Right cardiac atrium (tissue), 5 donors: ENCODE measurements at places on chromosomes 3 and 15. TPM values are rescaled to one million over a fixed set of nuclear protein-coding genes. Genes with fewer than 3 reads are reported as not detected.
A peak's percentile ranks its signal among the peaks of the same experiment; 100 is the strongest.

NPAP1 gene
- total RNA-seq: 0.03 TPM

DNA sequence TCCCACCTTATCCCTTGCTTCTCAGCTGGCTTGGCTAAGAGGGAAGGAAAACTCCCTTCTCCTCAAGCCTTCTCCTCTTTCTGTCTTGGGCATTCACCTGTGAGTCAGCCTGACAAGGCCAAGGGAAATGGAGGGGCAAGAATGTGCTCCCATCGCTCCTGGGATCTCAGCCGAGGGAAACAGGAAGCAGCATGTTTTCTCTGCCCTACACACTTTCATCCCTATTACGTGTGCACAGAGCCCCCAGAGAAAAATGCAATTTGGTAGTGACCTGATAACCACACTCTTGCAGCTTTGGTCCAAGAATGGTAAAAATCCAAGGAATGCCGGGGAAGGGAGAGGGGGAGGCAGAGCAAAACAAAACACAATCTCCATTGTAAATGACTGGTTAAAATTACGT lies 32.9 kb upstream of the MTMR10 start:
- DNase-seq: no peak

DNA sequence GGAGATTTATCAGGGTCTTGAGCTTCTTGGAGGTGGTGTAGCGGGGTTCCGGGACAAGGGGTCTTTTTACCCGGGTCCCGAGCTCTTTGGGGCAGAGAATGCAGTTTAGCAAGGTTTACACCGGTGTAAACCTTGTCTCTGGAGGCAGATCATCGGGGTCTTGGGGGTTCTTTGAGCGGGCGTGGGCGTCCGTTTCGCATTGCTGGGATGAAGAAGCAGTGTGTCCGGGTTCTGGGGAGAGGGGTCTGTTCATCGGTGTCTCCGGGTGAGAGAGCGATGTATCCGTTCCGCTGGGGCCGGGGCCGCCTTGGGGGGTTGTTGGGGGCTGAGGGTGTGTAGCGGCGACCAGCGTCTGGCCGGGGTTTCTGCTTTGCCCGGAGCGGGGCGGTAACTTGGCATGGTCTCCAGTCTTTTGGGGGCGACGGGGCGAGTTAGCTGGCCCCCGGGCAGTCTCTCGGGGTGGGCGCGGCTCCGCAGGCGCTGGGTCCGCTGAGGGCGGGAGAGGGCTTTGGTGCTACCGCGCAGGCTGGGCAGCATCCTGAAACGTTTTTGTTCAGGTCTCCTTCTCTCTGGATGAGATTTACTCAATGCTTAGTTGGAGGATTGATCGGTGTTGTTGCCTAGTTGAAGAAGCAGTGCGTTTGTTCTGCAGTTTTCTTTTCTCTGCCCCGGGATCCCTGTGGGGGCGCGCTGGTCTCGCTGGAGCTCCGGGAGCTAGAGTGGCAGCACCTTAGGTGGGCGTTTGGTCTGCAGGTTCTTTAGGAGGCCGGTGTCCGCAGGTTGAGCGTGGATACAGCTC lies 843 bp downstream of the GLCE start:
- peak; percentile 76 for DNase-seq

VIPR1 gene
- total RNA-seq: 12.8 TPM

DNA sequence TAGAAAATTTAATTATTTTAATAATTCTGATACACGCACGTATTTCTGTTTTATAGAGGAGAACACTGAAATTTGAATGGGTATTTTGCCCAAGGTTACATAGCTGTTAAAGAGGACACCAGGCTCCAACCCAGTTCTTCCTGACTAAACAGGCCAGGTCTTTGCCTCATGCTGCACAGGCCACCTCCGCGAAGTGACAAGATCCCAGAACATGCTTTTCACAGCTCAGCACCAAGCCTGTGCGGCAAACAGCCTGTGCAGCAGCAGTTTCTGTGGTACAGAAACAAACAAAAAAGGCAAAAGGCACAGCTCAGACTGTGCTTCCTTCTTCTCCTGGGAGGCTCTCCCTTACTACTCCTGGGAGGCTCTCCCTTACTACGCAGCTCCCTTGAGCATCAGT lies 6.5 kb downstream of the FOXL2 start:
- no peak for DNase-seq

- no peak for DNase-seq
These were observed 42.8 kb downstream of the BDH1 start for GRCh38 chr3:197512691-197513571.

- peak; percentile 74 for DNase-seq
These were observed 34.5 kb downstream of the KLF13 start for GRCh38 chr15:31360843-31361763.

C15orf61 gene
- total RNA-seq: 10.1 TPM
